Activated naive CD4-positive, alpha-beta T cell treated with Interleukin-2 at 50 U/mL for 16 hours (primary cell): ENCODE measurements at places on chromosomes 5 and 9.

- no peak for DNase-seq
These were observed 81.5 kb upstream of the PTCH1 start for GRCh38 chr9:95598236-95598635.

- DNase-seq = no peak
These were observed 199.8 kb downstream of the ZNF608 start for GRCh38 chr5:124546643-124547042.

DNA sequence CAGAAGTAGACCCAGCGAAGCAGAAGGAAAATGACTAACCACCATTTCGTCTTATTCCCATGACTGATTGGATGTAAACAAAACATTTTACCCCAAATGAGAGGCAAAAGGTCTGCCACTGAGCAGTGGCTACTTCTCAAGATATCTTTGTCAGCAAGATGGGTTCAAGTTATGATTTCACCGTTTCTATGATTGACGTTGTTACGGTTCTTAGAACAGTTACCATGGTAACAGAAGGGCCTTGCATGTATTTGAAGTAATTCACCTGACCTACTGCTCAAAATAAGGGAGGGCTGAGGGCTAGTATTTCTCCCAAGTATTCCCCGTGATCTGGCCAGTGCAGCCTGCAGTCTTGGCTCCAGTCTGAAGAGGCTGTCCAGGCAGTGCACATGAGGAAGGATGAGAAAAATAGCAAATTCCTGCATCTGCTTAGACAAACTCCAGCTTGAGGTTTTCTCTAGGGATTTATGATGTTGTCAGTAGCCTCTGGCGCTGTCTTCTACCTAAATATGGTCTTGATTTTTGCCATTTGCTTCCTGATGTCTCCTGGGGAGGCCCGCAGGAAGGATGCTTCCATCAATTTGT lies 372.7 kb downstream of the TMEM38B start:
- no peak for DNase-seq

DNA sequence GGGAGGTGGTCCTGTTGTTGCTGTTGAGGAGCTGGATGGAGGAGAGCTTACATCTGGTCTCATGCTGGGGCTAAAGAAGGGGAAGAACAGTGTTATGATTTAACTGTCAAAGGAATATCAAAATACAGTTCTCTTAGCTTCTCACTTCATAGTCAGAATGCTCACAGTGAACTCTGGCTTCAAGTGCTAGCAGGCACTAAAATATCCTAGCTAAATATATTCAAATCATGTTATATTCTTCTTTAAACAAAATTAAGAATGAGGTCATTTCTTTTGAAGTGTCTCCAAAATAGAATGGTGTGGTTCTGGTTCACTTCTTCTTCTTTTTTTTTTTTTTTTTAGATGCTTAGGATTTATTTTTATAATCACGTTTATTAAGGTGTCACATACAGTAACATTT lies 89.4 kb downstream of the NR3C1 start:
- DNase-seq = no peak

DNA sequence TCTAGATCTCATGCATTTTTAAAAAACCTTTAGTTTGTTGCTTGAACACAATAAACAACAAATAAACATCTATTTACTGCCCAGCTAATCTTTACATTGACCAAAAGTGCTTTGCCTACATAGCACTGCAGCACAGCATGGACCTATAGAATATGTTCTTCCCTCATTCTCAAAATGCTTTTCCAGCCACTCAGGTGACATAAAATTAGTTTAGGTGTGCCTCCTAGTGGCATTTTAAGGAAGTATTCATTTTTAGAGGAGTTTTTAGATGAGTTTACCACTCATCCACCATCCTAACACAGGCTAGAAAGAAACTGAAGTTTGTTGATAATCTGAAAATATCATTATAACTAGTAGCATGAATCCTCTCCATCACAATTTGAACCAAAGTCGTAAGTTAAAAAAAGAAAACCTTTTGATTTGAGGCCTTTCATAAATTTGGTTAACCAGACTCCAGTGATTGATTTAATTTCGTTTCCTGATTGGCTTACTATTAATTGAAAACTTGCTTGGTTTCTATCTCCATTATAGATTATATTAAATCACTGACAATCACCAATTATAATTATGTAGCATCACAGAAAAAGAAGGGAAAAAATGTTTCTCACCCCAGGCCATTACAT lies 12.6 kb downstream of the PLGRKT start:
- DNase-seq = no peak

DNA sequence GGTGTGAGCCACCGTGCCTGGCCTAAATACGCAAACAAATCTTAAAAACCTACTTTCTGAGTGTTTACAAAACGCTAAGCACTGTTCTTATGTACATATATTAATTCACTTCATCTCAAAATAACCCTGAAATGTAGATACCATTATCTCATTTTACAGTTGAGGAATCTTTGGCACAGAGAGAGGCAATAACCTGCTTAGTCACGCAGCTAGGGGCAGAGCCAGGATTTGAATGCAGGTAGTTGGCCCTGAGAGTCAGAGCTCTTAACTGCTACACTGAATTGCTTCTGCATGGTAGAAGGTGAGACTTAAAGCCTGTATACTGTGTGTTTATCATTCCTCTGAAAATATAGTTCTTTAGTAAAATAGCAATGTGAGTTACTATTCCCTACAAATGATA lies 21.9 kb downstream of the ARHGEF37 start:
- DNase-seq = no peak

- DNase-seq = no peak
These were observed 85.8 kb downstream of the LHFPL2 start for GRCh38 chr5:78562714-78563330.

DNA sequence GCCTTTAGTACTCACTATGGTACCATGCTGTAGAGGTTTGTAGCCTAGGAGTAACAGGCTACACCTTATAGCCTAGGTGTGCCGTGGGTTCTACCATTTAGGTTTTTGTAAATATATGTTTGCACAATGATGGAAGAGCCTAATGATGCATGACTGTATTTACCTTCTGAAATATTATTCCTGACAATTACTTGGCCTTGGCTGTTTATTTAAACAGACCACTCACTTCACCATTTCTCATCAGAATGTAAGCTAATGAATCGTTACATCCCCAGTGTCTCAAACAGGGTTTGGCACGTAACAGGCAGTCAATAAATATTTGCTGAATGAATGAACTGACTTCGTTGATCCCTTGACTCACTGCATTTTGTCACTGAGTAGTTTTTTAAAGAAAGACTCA lies 93.1 kb downstream of the MED27 start:
- no peak for DNase-seq

- DNase-seq = no peak
These were observed 404.9 kb upstream of the FAM174A start for GRCh38 chr5:100130307-100130706.

GRCh38 chr5:60185231-60186099 lies 291.9 kb upstream of the PDE4D start:
- DNase-seq = no peak

DNA sequence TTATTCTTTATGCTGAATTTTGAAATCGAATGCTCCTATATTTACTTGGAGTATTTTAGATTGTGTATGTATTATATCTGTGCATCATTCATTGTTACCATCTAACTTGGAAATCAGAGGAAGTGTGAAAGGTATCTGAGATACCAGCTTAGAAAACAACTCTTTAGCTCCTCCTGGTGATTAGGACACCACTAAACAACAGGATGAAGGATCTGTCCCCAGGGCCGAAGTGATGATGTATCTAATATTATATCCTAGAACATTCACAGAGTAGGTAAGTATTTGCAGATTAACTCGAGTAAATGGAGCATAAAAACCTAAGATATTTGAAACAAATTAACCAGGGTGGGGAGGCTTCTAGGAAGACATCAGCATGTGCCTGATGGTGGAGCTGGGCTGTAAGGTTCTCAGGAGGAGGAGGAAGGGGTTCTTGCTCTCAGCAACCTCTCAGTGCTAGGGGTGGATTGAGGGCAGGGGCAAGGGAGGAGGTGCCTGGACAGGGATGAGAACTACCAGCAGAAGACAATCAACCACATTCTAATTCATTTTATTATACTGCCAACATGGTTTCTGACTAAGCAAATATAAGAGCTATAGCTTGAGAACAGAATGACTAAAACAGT lies 2.6 kb upstream of the NFIL3 start:
- no peak for DNase-seq

GRCh38 chr5:77649776-77650175 lies 11.3 kb upstream of the OTP start:
- DNase-seq = no peak

DNA sequence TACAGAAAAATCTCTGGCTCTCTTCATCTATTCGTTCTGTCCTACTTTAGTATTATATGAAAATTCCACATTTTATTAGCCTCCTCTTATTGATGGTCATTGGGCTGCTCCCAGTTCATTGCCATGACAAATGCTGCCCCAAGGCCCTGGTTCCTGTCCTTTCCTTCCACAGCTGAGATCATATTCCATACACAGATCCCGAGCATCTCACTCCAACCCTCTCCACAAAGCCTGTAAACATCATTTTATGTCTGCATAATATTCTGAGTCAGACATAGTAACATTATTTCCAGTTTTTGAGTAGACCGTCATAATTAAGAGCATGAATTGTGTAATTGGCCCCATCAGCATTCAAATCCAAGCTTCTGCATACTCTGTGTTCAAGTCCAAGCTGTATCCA lies 86.3 kb downstream of the MVB12B start:
- DNase-seq = no peak

DNA sequence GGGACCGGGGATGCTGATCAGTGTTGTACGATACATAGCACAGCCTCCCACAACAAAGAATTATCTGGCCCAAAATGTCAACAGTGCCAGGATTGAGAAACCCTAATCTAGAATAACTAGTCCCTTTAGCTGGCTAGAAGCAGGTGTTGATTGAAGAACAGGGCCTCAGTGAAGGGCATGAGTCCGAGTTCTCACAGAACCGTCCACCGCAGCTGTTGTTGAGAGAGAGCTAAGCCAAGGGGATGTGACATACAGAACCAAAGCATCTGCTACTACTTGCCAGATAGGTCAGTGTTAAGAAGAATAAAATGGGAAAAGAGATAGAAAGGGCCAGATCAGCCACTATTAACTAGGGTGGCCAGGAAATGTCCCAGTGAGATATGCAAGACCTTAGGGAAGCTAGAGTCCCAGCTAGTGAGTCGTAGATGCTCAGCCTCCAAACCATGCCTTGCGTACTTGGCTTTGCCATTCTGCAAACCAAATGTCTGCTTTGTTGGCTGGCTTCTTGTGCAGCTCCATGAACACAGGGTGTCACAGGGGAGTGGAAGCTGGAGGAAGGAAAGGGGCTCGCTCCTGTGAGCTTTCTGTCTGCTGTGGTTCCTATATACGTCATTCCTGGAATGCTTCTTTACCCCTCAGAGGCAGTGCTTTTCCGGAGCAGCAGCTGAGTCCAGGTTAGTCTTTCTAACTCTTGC lies 68.9 kb downstream of the FBXO38 start:
- no peak for DNase-seq

DNA sequence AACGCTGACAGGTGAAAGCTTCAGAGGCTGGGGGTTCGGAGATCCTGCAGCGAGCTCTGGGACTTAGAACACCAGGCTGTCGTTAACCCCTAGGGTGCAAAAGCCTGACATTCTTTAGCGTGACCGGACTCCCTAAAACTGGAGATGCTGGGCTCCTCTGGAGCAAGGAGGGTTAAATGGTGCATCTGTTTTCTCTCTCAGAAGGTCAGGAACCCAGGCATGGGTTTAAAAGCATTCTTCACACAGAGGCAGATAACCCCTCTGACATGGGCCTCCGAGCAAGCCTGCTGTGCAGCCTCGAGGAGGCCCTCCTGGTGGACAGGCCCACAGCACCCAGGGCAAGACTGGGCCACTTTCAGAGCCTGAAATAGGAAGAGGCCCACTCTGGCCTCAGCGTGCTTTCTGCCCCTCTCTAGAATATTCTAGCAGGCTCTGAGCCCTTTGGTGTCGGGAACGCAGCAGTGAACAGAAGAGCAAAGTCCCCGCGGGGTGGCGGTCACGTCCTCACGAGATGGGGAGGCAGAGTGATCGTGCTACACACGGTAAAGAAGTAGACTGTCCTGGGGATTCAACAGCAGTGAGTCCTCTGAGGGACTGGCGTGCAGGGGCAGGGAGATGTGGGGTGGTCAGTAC lies 124.8 kb downstream of the COL23A1 start:
- DNase-seq = no peak

DNA sequence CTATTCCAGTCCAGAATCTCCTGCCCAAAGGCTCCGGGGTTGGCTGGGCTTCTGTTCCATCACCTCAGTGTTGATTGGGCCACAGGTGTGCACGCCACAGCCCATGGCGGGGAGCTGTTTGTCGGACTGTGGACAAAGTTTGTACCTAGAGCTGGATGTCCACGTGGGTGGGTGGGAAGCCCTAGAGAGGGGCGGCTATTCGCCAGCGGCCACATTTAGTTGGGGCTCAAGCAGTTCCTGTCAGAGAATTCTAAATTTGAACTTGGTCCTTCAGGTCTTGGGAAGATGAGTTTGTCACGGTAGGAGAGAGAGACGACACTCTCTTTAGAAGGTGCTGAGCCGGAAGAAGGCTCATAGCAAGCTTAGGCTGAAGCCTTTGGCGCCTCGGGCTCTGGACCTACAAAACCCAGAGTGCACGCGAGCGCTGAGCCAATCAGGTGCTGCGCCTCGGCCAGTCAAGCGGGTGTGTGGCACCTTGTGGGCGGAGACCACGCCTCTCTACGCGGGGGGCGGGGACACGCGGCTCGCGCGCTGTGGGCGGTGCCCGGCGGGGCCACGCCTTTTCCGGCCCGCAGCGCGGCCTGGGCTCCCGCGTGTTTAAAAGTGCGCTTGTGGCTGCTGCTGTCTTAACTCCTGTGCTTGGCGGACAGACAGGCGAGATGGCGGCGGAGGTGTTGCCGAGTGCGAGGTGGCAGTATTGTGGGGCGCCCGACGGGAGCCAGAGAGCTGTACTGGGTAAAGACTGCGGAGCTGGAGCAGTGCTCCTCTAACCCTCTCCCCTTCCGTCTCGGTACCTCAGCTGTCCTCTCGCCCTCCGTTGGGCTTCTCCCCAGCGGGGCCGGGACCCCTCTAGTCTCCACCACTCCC lies at the start of gene POLR1E:
TSS of gene POLR1E (plus strand) at position 560 of the 867 bp plus-strand sequence. CDS start at position 660, 100 bp downstream.
- peak; percentile 96 for DNase-seq

GRCh38 chr9:20030671-20031070 lies 241.8 kb upstream of the SLC24A2 start:
- no peak for DNase-seq

- DNase-seq = peak; percentile 54
These were observed 543 bp upstream of the ANKRD33B start for GRCh38 chr5:10563110-10563944.

DNA sequence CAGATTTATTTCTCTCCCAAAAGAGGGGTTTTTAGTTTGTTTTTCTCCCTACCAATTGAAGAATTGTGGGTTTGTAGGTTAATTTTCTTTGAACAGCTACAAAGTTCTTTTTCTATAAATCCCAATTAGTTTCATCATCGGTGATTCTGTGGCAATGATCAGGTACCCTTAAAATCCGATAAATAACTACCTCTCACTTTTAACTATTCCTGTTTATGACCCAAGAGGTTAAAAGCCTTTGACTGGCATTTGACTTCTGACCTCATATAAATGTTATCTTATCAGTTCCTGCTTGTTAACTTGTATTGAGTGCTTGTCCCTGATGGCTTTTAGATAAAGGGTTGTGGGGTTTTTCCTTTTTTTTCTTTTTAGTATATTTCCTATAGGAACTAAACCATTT lies 124.4 kb upstream of the TMEM161B start:
- no peak for DNase-seq
